ENCODE measurements at places on chromosomes 11 and 22.

- DNase-seq: peak; percentile 36
These were observed 273.5 kb downstream of the ST3GAL4 start for GRCh38 chr11:126628790-126629621.

DNA sequence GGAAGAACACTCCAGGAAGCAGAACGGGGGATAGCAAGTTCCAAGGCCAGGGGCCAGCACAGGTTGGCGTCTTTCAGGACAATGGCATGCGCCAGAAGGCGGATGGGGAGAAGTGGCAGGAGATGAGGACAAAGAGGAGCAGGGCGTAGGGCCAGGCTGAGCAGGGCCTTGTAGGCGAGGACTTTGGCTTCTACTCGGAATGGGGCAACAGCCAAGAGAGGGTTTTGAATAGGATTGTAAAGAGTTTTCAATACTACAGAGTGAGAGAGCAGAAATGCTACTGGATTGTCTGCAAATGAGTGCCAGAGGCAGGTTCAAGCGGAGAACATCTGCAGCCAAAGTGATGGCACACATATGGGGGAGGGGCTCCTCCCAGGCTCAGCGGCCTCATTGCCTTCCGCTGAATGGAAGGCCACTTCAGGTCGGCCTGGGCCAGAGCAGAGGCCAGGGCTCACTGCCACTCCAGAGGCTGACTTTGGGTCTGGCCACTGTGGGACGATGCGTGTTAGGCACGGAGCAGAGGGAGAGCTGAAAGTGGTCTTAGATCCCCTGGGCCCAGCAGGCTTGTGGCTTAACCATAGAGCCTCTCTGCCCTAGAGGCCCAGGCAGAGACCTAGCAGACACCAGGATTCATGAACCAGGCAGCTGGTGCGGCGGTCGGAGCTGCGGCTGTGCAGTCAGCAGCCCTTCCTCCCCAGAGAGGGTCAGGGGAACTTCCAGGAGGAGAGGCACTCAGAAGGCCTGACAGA is 118.2 kb downstream of the DSCAML1 start:
- no peak for DNase-seq

- no peak for DNase-seq
These were observed 19.2 kb upstream of the OR51L1 start for GRCh38 chr11:4975436-4975835.

- no peak for DNase-seq
These were observed 18.6 kb upstream of the NAP1L4 start for GRCh38 chr11:3010521-3011275.

- no peak for DNase-seq
These were observed 49.6 kb upstream of the SLC25A1 start for GRCh38 chr22:19228179-19228578.

DNA sequence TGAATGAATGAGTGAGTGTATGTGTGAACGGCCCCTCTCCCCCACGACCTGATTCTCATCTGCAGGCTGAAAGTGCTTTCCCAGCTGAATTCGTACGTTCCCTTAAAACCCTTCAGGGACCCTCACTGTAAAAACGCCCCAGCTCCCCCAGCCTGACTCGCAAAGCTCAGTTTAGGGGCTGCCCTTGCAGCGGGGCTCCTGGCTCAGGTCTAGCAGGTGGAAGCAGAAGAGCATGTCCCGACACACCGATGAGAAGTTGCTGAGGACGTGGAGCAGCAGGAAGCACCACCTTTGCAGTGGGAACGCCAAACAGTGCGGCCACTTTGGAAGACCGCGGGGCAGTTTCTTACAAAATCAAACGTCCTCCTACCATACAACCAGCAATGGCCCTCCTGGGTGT is 3.6 kb upstream of the MRPL23 start:
- no peak for DNase-seq
